Adrenal gland (tissue), 19 donors: ENCODE measurements at places on chromosomes 7 and 10. TPM values are rescaled to one million over a fixed set of nuclear protein-coding genes. Genes with fewer than 3 reads are reported as not detected.

The PNLIP gene
- total RNA-seq, result not detected

The SMKR1 gene
- 1.1 TPM for total RNA-seq

DNA sequence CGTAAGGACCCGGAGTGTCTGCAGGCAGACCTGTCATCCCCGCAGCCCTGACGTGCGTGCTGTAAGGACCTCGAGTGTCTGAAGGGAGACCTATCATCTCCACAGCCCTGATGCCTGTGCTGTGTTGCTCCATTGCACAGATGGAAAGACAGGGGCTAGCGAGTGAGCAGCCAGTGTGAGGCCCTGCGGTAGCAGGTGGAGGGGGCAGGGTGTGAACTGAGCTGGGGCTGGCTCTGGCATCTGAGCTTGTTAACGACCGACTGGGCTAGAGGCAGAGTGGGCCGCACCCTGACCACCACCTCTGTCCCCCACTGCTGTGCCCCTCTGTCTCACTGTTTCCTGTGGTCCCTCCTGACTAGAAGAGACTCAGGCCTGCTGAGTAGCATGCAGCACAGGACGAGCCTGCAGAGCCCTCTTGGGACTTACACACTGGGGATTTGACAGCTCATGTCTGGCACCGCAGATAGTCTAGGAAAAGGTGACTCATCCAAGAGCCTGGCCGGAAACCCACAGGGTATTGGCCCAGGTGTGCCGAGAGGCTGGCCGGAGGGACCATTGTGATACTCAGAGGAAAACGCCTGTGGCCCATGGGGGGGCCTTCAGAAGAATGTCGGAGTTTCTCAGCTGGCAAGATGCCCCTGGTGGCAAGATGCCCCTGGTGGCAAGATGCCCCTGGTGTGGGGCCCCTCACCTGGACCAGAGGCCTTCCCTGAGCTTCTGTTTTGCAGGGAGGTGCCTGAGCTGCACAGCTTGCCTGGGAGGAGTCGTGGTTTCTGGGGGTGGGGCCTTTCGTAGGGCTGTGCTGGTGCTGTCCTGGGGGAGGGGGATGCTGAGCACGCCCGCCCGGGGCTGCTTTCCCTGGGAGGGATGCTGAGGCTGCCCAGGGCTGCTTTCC, 34.3 kb downstream of the INPP5A start:
- no peaks in the 10 kb centered on the region for H3K27me3 ChIP-seq
- DNase-seq, result peak; percentile 90
- no peak overlapping the region for H3K4me3 ChIP-seq
- H3K4me1 ChIP-seq, result peaks cover 41% of the 10 kb centered on the region

DNA sequence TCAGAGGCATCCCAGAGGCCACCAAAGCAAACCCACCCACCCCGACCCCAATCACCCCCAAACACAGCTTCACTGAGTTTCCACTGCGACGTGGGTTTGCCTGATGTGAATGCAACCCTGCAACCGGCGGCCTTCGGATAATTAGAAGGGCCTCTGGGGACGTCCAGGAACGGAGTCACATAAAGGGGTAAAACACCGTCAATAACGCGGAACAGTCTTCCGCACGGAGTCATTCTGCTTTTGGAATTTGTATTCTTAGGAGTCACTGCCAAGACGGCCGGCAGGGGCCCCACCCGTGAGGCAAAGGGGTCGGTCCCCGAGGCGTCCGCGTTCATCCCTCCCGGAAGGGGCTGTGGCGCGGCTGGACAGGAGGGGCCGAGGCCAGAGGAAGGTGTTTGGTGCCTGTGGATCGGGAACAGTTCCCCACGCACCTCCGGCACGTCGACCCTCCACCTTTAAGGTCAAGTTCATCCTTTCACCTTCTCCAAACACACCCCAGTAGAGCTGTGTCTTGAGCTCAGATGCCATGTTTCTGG, 36.7 kb upstream of the PDGFA start:
- DNase-seq, result no peak
- H3K27ac ChIP-seq, result no peak overlapping the region
- peaks cover 19% of the 10 kb centered on the region for H3K27me3 ChIP-seq
- H3K36me3 ChIP-seq, result no peaks in the 10 kb centered on the region
- no peaks in the 10 kb centered on the region for H3K4me1 ChIP-seq

DNA sequence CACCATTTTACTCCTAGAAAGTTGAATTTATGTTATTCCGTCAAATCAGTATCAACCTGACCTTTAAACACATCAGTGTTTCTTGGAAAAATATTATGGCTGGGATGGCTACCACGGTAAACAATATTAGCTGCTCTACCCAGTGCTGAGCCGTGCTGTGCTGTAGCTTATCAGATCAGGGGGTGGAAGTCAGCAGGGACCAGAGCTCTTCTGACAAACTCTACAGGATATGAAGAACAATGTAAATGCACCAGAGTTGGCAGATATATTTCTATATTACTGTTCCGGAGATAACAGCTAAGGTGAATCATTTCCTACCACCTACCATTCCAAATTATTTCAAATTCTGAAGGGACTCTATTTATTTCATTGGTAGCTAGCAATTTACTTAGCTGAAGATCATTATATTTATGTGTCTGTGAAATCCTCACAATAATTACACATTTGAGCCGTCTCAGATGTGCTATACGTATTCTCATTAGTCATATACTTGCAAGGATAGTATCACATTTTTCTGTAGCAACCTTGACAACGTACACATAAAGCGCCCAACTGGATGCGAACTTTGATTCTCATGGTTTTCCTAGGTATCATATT, 76.5 kb downstream of the TEX36 start:
- no peak overlapping the region for H3K4me3 ChIP-seq
- no peaks in the 10 kb centered on the region for H3K36me3 ChIP-seq
- no peak overlapping the region for H3K27ac ChIP-seq
- H3K27me3 ChIP-seq, result no peaks in the 10 kb centered on the region
- no peaks in the 10 kb centered on the region for H3K4me1 ChIP-seq
